Right atrium auricular region (tissue), 2 donors: ENCODE measurements at places on chromosomes 1 and 21. TPM values are rescaled to one million over a fixed set of nuclear protein-coding genes. Genes with fewer than 3 reads are reported as not detected.

The PDE9A gene
- total RNA-seq: 2.0 TPM

The PPIAL4G gene
- total RNA-seq: not detected

The TSHB gene
- total RNA-seq: not detected

GRCh38 chr1:174344162-174344561, 103.6 kb upstream of the GPR52 start:
- no peaks in the 10 kb centered on the region for H3K27me3 ChIP-seq
- no peak for DNase-seq
- no peak overlapping the region for H3K4me3 ChIP-seq
- no peaks in the 10 kb centered on the region for H3K36me3 ChIP-seq

DNA sequence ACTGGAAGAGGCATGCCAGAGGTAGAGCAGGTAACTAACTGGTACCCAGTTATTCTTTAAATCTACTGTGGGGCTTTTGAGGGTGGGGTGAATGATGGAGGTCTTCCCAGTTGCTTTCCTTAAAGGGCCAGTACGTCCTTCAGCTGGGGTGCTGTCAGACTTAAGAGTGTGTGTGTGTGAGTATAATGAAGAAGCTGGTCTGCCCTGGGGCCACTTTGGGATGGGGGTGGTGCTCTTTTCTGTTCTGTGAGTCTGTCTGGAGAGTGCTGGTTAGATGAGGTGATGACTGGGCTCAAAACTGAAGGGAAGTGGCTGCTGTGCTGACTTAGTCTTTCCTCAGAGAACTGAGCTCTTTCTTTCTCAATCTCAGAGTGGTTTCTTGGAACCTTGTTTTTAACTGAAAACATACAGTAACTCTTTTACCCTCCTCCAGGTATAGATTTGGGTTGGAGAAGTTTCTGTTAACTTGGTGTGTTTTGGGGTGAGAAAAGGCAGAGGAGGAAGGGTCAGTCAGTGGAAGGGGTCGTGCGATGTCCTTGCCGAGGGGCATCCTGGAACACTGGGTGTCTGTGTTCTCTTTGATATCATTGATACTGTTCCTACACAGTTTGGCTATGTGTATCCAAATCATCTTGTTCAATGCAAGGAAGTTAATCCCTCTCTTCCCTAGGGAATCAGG, 746 bp downstream of the MACF1 start:
- peaks cover 48% of the 10 kb centered on the region for H3K4me1 ChIP-seq
- no peaks in the 10 kb centered on the region for H3K27me3 ChIP-seq
- peaks cover 4% of the 10 kb centered on the region for H3K36me3 ChIP-seq
- H3K27ac ChIP-seq: peak overlapping the region; percentile 97
